ENCODE measurements at places on chromosomes 7 and 10.

- no peak for DNase-seq
Observed at GRCh38 chr7:27032839-27033238, 63.0 kb downstream of the HOXA1 start.

DNA sequence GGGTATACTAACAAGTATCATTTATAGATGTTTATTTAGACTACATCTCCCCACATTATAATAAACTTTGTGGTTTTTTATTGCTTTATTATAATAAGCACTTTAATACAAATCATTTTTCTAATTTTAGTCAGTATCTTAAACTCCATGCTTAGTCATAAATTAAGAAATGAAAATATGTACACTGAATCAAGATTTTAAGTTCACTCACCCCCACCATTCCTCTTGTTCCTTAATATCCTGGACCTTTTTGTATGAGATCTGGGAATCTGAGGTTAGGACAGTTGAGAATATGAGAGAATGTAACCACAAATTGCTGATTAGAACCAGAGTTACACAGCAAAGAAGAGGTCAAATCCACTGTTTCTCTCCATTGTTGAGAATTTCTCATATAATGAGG lies 93.6 kb upstream of the WNT16 start:
- no peak for DNase-seq

- DNase-seq: no peak
Observed at GRCh38 chr7:25885057-25885576, 266.9 kb upstream of the NFE2L3 start.

- DNase-seq: no peak
Observed at GRCh38 chr7:19916046-19916445, 142.6 kb upstream of the TMEM196 start.

DNA sequence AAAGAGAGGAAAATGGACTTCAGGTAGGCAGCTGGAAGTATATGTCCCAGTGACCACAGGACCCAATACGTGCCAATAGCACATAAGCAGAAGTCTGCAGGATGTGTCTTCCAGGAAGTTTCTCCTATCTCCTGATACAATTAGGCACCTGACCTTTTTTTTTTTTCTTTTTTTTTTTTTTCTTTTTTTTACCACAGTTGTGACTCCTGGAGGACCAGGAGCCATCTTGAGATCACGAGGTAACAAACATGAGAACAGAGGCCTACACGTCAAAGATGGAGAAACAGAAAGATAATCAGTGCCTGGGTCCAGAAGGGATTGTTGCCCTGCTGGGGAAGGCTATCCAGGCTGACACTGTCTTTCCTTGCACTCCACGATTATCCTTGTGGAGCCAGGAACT lies 312.4 kb upstream of the NEBL start:
- DNase-seq: no peak

- no peak for DNase-seq
Observed at GRCh38 chr10:114172216-114172615, 1.8 kb downstream of the CCDC186 start.

DNA sequence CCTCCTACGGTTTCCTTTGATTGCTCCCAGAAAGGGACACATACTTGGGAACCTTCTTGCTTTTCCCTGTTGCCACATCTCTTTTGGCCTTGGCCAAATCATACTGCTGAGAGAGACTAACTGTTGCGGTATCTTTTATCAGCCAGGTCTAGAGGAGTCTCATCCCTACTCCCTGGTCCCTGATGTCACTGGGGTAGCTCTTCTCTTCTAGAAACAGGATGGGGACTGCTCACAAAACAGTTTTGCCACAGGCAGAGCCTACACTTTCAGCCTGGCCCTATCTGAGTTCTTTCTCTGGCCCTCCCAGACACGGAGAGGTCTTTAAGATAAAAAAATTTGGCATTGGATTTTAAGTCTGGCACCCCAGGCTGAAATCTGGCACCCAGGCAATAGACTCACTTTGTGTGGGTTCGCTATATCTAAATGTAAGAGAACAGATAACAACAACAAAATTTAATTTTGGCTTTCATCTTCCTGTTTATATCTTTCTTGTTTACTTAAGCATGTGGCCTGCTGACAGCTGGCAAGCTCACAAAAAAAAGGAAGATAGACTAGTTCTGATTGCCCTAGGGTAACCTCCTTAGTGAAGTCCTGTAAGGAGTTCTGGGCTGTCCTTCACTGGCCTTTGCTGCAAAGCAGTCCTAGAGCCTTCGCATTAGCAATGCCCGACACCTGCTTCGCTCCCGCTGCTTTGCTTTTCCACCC lies 228.3 kb upstream of the NPVF start:
- DNase-seq: no peak

GRCh38 chr10:101969412-101969922 lies 86.5 kb downstream of the ARMH3 start:
- DNase-seq: no peak

- no peak for DNase-seq
Observed at GRCh38 chr10:26481914-26482550, 43.9 kb downstream of the APBB1IP start.

GRCh38 chr7:3495530-3495929 lies 194.5 kb downstream of the SDK1 start:
- DNase-seq: no peak

DNA sequence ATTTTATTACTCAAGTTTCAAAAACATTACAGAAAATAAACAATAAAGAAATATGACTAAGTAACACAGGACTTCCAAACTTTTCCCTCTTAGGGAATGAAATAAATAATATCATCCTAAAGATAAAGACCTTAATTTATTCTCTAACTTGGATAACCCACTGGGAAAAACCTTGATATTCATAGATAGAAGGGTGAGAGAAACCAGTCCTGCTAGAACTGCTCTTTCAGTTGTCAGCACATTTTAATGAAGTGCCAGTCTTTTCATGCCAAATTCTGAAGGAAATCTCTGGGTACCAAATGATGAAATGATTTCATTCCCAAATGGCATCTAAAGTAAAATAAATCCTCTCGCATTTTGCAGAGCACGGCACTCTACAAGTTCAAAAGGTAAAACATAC lies 114.5 kb upstream of the SMIM30 start:
- DNase-seq: no peak

GRCh38 chr10:70682920-70683600 lies 10.8 kb downstream of the ADAMTS14 start:
- no peak for DNase-seq

GRCh38 chr10:80938903-80939302 lies 401.2 kb downstream of the SH2D4B start:
- DNase-seq: no peak

DNA sequence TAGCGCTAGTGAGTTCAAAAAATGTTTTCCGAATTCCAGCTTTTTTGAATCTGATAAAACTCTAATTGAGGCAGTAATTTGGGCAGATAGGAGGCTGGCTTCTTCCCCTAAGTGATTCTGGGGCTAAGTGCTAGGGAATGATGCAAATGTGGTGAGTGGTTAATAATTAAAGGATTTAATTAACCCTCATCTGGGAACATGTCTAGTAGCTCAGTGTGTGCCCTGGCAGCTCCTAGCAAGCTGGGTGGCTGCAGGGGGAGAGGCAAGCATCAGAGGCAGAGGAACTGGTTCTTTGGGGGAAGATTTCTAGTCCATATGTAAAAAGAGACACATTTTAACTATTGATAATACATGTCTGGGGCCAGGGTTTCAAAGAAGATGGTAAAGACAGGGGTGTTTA lies 354.5 kb downstream of the WDR11 start:
- DNase-seq: no peak

- no peak for DNase-seq
Observed at GRCh38 chr10:81367132-81367531, 507.9 kb upstream of the NRG3 start.

- DNase-seq: peak; percentile 88
Observed at GRCh38 chr10:118167056-118167700, 120.4 kb upstream of the RAB11FIP2 start.

- no peak for DNase-seq
Observed at GRCh38 chr10:12995425-12995861, 6.1 kb downstream of the CCDC3 start.

- no peak for DNase-seq
Observed at GRCh38 chr10:79355420-79356017, 8.2 kb downstream of the PPIF start.

- no peak for DNase-seq
Observed at GRCh38 chr10:110569736-110570135, 2.2 kb downstream of the SMC3 start.

DNA sequence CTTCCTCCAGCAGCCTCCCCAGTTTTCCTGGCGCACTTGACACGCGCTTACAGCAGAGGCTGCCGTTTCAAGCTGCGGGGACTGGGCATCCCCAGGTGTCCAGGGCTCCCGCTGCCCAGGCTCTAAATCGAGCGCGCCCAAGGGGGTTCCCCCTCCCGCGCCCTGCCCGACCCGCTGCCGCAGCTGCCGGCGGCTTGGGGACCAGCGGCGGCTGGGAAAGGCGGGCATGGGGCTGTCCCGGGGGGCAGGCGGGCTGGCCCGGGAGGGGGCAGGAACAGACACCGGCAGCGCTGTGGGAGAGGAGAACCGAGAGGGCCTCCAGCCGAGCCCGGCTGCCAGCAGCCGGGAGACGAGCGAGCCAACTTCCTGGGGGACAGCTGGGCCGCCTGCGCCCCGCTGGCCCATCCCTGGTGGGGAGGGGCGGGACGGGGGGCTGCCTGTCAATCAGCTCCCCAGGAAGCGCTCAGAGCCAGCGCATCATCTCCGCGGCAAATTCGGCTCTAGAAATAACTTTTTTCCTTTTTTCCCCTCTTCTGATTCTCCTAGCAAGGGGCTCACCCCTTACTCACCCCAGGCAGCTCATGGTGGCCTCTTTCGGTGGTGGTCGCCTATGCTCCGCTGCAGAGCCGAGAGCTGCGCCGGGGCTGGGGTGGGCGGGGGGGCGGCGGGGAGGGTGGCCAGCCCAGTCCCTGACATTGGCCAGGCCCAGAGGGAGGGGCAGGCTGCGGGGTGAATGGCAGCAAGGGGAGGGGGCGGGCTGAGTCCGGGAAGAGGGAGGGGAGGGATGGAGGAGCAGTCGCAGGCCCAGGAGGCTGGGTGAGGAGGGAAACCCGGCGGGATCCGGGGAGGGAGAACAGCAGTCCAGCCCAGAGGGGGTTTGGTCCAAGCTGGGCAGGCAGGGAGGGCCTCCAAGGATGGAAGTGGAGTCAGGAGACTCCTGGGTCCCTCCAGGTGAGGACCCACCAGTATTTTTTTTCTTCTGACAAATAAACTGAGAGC lies 14.7 kb downstream of the GRID2IP start:
- DNase-seq: no peak

- DNase-seq: peak; percentile 76
Observed at GRCh38 chr10:94129393-94130130, 135.8 kb downstream of the PLCE1 start.

DNA sequence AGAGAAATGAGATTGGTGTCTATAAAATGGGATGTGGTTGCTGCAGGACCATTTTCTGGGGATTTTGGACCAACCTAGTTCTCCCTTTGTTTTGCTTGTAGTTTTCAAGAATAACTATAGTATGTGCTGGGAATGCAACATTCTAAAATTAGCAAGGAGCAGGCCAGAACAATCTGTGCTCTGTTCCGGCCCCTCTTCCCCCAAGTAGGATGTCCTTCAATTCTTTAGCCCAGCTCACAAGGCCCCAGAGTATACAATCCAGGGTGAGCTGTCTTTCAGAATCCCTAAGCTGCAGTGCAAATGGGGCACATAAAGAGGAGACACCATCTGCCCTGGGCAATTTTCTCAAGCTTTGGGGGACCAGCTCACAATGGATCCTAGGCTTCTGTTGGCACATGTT lies 809.1 kb downstream of the TNS3 start:
- DNase-seq: no peak

DNA sequence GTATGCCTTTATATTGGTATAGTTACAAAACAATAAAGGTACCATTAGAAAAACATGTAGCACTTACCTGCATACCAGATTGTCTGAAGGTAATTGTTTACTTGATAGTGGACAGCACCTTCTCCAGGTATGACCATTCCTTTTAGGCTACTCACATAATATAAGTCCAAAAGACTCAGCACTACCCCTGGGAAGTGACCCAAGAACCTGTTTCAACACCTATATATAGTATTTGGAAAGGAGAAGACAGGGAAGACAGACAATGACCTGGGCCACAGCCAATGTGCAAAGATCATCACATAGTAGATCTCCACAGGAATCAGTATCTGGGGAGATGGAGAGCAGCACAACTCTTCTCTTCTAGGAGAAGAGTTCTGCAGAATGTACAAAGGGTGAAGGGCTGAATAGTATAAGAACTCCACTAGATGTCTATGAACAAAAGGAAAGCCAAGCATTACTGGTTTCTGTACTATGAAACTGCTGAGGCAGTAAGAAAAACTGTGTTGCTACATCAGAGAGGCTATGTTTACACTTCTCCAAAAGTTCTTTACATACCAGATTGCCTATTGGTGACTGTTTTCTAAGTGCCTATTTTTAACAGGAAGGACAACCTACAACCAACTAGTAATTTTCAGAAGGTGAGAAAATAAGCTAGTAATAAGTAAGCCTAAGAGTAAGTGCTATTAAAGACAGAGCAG lies 159.2 kb downstream of the BTAF1 start:
- no peak for DNase-seq

DNA sequence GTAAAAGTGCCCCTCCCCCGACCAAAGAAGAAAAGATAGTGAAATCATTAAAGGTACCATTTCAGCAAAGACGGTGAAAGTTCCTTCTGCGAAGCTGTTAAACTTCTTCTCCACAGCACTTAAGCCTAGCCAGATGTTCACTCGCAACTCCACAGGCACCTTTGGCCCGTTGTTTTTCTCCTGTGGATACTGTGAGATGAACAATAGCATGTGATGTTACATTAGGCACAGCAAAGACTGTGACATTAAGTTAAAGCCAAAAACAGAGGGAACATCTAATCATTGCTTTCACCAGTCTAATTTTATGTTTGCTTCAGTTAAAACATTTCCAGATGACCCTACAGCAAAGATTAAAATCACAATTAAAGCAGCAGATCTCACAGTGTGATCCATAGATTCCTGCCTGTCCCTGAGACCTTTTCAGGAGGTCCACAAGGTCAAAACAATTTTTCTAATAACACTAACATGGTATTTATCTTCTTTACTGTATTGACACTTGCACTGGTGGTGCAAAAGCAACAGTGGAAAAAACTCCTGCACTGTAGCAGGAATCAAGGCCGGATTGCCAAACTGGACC lies 112.5 kb downstream of the MYOF start:
- DNase-seq: no peak

GRCh38 chr7:3955751-3956696 lies 655.0 kb downstream of the SDK1 start:
- DNase-seq: no peak

GRCh38 chr7:140674356-140674800 lies 1.6 kb downstream of the ADCK2 start:
- DNase-seq: no peak

- DNase-seq: no peak
Observed at GRCh38 chr10:99297033-99297432, 32.1 kb upstream of the CNNM1 start.

DNA sequence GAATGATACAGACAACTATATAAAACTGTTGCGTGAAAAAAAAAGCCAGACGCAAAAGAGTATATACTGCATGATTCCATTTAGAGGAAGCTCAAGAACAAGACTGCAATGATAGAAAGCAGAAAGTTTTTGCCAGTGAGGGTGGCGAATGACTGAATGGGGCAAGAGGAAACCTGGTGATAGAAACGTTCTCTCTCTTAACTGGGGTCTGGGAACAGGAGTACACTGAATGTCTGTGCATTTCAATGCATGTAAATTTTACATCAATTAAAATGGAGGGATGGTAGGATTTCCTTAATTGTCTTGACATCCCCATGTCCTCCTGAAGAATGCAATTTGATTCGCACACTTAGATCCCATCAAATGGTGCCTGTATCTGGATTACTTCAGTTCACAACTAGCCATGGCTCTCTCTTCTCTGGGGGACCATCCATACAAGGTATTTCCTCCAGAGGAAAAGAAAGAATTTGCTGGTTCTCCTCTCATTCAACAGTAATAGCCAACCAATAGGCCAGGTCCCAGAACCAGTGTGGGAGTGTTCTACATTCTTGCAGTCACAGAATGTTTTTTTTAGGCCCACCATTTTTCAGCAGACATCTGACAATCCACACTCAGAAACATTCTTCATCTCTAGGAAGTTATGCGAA lies 221.0 kb upstream of the KLF14 start:
- DNase-seq: no peak

All from stromal cell of bone marrow (primary cell).